Inflammatory macrophage treated with lipopolysaccharide for 1 hour (primary cell): ENCODE measurements at places on chromosomes 6 and 20.

- no peak for DNase-seq
Observed at GRCh38 chr6:100229512-100229911, 235.2 kb downstream of the SIM1 start.

DNA sequence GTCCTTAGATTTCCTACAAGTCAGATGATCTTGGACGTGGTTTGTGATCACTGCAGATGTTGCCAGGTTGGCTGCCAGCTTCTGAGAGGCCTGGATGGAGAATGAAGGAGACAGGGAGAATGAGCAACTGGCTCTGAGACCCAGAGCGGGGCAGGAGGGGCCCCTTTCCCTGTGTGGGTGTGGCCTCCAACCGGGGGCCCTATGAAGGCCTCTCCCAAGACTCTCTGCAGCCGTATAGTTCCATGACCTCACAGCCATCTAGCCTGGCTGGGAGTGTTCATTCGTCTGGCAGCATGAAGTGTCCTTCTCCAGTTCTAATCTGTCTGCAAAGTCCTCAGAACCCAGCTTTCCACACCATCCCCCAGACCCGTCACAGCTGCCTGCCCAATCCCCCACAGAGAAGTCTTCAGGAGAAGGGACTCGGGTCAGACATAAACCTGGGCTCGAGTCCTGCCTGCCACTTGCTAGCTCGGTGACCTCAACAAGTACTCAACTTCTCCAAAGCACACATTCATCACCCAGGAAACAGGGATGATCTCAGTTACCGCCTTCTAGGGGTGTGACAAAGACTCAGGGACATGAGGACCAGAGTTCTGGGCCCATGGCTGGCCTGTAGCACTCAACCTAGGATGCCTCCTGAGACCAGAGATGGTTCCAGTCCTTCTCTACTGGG is 122.6 kb downstream of the EDN3 start:
- DNase-seq = no peak

- no peak for DNase-seq
Observed at GRCh38 chr6:37741757-37742400, 44.2 kb upstream of the MDGA1 start.

DNA sequence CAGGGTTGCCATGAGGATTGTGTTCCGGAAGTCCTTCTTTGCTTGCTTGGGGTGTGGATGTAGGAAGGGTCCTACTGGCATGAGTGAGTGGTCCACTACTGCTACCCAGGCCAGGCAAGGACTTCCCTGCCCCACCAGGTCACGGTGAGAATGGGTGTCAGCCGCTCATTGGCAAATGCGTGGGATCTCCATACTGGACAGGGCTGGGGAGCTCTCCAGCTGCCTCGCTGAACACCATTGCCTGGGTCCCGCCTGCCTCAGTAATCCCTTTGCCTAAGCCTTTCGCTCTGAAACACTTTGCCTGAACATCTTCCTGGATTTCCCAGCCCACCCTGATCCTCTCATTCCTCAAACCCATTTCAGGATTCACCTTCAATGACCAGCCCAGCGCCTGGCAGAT is 59.5 kb downstream of the CTCFL start:
- DNase-seq = no peak

- no peak for DNase-seq
Observed at GRCh38 chr6:32167154-32167760, 2.9 kb downstream of the EGFL8 start.

- DNase-seq = no peak
Observed at GRCh38 chr6:107458672-107459282, 587 bp downstream of the PDSS2 start.

DNA sequence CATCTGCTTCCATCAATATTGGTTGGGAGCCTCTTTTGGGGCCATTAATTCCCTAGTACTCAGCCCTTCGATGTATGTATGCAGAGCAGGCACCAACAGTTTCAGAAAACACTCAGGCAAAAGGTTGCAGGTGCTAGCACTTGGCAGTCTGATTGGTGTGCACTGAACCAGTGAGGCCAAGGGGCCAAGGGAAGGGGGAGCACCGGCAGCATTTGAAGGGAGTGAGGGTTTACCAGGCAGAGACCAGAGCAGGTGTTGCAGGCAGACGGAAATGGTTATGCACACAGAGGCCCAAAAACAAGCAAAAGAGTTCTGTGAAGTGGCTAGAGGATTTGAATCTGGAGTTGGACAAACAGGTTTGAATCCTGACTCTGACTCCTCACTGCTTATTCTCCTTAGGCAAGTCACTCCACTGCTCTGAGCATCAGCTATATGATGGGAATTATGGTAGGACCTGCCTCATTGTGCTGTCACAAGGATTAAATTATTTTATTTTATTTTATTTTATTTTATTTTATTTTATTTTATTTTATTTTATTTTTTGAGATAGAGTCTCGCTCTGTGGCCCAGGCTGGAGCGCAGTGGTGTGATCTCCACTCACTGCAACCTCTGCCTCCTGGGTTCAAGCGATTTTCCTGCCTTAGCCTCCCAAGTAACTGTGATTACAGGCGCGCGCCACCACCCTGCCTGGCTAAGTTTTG is 58.1 kb upstream of the SHLD1 start:
- no peak for DNase-seq

DNA sequence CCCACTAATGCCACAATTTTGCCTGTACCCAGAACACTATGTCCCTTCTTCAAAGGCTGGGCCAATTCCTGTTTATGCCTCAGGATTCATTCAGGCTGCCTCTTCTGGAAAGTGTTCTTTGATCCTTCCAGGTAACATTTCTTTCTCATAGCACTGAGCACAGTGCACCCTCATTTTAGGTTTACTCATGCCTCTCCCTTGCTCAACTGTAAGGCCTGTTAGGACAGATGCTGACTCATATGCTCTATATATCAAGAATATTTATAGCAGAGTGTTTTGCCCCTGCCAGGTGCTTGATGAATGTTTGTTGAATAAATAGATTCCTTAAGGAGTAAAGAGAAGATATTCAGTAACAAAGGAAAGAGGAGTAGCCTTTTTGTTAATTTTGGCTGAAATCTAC is 263.9 kb downstream of the PHF3 start:
- DNase-seq = no peak

GRCh38 chr6:22062807-22063408 is 233.9 kb downstream of the PRL start:
- DNase-seq = peak; percentile 80

DNA sequence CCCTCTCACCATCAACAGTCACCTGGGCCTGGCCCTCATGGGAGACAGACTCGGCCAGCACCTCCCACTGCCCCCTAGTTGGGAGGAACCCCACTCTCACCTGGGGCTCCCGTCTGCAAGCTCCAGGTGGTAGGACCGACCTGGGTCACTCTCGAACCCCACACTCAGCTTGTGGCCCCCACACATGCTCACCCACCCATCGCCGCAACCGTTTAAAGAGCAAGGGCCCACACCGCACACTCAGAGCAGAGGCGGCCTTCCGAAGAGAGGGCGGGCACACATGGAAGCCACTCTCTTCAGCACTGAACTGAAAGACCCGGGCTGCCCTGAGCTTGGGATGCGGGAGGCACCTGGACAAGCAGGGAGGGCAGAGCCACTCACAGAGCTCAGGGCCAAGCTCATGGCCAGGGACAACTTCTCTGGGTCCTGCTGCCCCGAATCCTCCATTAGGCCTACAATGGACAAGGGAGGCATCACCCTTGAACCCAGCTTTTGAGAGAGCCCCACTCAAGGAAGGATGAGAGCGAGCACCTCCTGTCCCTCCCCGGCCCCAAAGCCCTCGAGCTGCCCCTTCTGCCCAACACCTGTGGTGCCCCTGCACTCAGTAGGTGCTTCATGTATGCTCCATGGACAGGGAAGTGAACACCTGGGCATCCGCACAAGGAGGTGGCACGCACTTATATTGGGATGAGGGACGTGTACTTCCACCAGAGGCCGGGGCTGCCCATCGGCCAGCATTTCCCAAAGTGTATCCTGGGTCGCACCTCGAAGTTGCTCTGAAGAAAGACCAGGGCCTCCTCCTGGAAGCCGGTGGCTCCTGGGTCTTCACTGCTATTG is 50.4 kb downstream of the YTHDF1 start:
- no peak for DNase-seq

DNA sequence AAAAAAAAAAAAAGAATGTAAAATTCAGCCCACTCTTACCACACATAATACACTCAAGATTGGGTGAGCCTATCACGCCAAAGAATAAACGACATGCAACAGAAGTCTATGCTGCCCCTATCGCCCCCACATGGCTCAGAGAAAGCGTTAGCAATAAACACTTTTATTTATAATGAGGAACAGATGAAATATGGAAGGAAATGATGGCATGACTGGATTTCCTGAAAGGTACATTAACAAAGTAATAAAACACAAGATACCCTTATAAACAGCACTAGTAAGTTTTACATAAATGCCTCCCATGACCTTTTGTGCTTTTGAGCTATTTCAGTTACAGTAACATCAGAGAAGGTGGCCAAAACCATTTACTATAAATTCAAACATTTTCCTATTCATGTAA is 71.4 kb upstream of the SCAF8 start:
- DNase-seq = no peak

DNA sequence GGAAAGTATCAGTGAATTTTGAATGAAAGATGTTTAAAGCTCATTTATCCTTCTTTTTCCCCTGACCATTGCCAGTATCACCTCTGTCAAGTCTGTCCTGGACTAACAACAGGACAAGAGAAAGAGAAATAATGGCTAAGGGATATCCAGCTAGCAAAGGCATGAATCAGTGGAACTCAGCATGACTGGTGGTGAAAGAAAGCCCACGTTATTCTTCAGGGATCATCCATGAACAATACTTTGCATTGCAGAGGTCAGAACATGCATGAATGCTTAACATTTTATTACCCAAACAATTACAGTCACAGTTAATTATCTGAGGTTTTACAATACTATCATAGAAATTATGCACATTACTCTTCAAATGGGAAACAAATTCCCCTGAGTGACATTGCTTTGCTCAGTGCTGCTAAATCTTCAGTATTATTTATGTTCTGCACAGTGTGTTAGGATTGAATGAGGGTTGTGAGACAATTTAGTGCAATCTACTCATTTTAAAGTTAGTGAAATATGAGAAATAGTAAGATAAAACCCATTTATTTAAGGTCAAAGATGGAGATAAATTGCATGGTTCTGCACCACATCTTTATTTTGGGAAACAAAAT is 350.7 kb downstream of the KHDRBS2 start:
- DNase-seq = no peak

DNA sequence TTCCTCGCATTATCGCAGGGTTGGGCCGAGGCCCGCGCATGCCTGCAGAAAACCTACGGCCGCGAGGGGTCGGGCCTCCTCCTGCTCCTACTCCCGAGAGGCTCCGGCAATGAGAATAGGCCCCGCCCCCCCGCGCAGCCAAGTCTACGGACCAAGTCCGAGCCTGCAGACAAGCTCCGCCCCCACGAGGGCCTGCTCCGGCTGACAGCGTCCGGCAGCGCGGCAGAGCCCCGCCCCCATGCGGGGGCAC is 3.1 kb upstream of the GPSM3 start:
- DNase-seq = peak; percentile 100

GRCh38 chr6:31900917-31901414 is 920 bp downstream of the ZBTB12 start:
- DNase-seq = no peak

DNA sequence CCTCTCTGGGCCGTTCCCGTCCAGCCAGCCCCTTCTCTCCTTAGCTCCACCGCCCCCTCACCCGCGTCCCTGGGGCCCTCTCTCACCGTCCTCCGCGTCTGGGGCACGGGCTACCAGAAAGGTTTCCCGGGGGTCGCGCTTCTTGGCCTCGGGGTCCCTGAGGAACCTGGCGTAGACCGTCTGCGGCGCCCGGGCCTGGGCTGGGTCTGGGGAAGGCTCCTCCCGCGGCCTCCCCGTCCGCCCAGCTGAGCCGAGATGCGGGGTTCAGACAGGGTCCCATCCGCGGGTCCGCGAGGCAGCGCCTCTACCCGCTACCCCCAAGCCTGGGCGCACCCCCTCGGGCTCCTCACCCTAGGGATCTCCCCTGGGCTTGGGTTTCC is 1.1 kb downstream of the TULP1 start:
- no peak for DNase-seq

- DNase-seq = no peak
Observed at GRCh38 chr6:11333132-11333849, 100.8 kb upstream of the NEDD9 start.

DNA sequence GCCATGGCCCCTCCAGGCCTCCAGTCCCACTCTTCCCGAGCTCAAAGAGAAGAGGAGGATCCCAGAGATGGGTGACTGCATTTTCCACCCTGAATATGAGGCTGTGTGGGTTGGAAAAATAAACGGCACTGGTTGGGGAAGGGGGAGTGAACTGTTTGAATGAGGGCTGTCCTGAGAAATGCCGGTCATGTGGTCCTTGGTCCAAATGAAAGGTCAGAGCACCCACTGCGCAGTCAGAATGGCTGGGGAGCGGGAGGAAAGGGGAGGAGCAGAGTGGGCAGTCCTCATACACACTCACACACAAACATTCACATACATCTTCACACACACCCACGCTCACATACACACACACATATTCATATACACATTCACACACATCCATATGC is 83.1 kb downstream of the MRPL14 start:
- no peak for DNase-seq

DNA sequence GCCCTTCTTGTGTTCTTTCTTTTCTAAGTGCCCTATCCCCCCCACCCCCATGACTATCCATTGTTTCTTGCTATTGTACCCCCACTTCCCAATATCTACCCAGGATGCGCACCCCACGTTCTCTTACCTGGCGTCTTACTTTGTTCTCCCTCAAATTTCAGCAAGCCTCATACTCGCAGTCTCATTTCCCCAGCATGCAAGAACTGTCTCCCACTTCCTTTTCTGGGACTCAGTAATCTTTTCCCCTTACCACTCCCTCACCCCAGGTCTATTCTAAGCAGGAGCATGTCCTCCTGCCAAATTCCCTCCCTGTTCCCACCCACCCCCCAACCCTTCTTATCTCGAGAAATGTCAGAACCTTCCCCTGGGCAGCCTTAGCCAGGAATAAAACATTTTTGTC is 1.7 kb upstream of the EHMT2 start:
- no peak for DNase-seq

- DNase-seq = peak; percentile 31
Observed at GRCh38 chr6:35218021-35218420, 4.3 kb downstream of the SCUBE3 start.

GRCh38 chr6:40754461-40755045 is 167.4 kb upstream of the LRFN2 start:
- DNase-seq = no peak

DNA sequence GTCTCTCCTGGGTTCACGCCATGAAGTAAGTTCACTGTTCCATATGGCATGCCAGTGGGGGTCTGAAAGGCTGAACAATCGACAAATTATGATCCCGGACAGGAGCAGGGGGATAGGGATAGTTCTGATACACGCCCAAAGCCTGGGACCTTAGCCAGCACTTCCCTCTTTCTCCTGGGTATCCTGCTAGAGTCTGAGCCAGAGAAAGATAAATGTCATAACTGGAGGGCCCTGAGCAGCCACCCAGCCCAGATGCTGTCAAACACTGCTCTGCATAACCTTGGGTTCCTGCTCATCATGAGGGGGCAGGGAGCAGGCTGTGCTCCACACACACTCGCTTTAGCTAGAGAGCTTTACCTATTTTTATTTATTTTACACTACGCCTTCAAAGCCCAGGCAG is 12.3 kb downstream of the EDEM2 start:
- no peak for DNase-seq

DNA sequence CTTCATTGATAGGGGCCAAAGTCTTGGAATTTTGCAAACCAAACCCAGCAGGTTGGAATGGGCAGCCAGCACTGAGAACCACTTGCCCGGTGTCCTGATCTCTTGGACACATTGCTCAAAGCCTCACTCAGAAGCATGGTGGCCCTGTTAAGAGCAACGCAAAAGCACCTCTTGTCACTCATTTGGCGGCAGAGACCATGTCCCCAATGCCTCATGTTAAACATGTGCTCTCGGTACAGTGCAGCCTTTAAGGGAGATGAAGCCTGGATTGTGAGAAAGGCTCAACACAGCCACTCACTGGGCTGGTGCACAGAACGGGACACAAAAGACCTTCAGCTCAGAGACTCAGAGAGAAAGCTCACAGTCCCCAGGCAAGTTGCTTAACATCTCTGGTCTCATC is 298.4 kb upstream of the PRDM1 start:
- no peak for DNase-seq
